ENCODE measurements at places on chromosomes 2 and 18.
A peak's percentile ranks its signal among the peaks of the same experiment; 100 is the strongest.

GRCh38 chr2:207434899-207435465 is 94.8 kb upstream of the CREB1 start:
- DNase-seq, result no peak

DNA sequence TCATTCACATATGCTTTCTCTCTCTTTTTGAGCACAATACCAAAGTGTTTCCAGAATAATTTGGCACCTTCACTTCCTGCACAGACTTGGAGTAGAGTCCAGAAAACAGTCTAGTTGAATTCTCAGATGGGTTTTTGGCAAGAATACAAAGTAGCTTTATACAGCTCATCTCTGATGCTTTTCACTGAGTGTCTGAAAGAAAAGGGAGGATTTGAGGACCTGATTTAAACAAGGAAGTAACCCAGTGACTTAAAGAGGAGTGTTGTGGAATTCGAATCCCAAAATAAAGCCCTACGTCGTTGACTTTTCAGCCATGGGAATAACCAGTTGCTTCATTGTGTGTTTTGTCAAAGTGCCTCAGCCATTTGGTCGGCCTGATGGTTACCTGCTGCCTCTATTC is 31.8 kb downstream of the METAP1D start:
- DNase-seq, result no peak

DNA sequence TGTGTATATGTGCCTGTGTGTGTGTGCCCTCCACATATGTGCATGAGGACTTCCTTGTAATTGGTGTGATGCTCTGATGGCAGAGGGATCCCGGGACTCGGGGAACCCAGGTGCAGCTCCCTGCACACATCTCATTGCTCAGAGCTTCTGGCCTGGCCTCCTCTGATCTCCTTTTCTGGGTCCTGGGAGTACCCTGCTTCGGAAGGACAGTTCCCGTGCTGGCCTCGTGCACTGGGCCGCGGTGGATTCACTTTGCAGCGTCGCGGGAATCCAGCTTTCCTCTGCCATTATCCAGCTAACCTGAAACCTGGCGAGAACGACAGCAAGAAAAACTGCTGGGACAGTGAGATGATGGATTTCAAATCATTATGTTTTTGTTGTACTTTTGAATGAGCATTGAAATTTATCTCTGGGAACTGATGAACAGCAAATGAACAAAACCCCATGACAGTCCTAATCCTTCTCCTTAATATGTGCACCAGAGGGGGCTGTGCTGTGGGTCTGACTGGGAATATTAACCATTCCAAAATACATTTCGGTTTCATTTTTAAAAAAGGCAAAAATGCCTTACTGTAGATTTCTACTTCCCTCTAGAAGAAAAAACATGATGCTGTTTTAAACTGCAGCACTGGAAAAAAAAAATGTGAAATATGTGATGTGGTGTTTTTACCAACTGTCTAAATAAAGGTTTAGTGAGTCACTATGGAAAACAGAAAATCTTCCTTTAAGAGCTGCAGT is 78.2 kb downstream of the PTGR3 start:
- no peak for DNase-seq

DNA sequence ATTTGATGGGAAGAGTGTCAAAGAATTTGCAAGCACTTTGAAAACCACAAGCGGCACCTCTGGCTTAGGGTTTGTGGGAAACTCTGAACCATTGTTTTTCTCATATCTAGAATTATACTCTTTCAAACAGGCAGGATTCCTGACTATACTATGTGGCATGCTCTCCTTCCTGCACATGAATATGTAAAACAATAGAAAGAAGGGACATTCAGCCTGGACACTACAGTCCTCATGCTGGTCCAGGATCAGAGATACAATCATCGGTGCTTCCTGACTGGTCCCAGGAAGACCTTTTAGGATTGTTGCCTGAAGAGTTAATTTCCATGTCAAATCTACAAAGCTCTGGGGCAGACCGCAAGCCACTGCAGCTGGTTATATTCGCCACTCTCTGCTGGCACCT is 55.7 kb upstream of the RASGRP3 start:
- no peak for DNase-seq

DNA sequence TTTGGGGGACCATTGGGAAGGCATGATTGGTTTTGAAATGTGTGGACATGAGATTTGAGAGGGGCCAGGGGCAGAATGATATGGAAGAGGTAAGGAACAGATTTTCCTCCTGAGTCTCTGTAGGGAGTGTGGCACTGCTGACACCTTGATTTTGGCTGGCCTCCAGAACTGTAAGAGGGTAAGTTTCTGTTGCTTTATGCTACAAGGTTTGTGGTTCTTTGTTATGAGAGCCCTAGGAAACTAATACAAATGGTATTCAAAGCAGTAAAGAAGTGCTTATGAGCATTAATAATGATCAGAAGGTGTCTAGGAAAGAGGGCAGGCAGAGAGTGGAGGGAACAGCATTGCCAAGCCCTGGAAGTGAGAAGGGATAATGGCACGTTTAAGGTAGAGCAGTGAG is 574.3 kb upstream of the NXPH2 start:
- DNase-seq, result no peak

DNA sequence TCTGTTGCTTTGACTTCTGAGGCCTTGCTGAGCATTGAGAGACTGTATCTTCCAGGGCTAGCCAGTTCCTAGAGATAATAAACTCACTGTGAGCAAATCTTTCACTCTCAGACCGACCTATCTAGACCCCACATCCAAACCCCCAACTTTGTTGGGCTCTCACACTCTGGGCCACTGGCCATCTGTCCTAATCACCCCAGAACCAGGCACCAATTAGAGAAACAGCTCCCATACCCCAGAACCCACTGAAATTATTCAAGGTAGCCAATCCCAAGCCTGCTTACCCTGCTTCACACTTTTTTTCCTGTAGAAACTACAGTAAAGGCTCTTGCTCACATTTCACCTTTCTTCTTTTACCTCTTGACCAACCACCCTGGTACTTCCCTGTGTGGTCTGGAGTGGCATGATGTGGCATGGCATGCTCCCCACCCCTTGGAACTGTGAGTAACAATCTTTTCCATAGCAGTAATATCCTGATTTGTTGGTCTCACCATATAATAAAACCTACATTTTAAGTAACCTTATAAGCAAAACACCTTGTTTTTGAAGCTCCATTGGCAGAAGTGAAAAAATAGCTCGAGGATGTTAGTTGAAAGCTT is 55.2 kb downstream of the ANKRD12 start:
- DNase-seq, result no peak

DNA sequence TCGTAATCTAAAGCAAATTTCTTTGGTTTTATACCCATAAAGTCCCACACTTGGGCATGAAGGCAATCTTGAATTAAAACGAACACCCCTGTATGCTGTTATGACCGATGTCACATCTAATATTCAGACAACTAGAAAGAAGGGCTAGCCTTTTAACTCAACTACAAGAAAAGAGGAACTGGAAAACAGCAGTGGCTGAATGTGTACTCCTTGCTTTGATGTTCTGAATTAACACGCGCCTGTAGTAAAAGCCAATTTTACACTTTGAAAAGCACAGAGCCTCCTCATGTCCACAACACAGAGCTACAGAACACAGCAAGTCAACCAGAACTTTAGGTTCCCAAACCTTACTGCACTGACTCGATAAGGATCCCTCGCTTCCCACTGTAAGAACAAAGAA is 147.6 kb downstream of the HDAC4 start:
- DNase-seq, result no peak

DNA sequence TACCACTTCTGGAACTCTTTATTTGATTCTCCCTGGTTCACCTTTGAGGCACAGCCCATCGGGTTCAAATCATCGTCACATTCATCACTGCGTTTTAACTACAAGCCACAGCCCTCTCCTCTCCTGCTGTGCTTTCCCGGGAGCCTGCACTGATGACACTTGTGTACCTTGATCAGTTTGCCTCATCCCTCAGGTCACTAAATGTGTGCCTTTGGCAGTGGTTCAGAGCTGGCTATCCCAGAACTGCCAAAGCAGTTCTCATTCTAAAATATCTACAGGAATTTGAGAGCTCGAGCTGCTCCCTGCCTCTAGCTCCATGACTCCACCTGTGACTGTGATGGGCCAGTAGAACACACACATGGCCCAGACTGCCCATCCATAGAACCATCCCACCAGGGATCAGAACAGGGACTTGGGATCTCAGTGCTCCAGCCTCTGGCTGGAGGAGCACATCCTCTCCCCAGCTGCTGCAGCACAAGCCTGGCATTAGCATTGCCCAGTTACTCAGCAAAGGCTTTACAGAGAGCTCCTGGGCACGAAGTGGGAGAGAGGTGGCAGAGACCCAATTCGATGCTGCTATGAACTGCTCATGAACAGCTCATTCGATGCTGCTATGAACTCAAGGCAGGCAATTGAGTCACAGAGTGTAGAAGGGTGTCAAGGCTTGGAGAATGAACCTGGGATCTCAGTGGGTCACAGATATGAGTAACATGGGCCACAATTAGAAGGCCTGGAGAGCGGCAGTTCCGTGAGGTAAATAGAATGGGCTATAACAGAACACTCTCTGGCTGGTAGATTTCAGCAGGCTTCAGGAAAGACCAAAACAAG is 41.9 kb downstream of the EVA1A start:
- DNase-seq, result no peak

DNA sequence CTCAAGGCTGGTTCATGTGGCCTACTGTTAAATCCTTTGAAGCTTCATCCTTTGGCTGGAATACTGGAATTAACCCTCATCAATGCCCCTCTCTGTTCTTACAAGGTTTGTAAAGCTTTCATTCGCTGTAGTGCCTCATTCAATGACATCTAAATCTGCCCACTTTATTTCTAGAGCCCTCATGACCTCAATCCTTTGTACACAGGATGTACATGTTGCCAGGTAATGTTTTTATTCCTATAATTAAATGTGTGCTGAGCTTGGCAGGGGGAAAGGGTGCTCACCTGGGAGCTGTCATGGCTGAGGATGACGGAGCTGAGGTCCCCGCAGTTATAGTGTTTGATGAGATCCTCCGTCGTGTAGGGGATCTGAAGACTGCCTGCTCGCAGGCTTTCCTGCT is 39.3 kb downstream of the TRABD2A start:
- DNase-seq, result peak; percentile 79

GRCh38 chr18:39491408-39491807 is 1925.8 kb upstream of the CELF4 start:
- no peak for DNase-seq

DNA sequence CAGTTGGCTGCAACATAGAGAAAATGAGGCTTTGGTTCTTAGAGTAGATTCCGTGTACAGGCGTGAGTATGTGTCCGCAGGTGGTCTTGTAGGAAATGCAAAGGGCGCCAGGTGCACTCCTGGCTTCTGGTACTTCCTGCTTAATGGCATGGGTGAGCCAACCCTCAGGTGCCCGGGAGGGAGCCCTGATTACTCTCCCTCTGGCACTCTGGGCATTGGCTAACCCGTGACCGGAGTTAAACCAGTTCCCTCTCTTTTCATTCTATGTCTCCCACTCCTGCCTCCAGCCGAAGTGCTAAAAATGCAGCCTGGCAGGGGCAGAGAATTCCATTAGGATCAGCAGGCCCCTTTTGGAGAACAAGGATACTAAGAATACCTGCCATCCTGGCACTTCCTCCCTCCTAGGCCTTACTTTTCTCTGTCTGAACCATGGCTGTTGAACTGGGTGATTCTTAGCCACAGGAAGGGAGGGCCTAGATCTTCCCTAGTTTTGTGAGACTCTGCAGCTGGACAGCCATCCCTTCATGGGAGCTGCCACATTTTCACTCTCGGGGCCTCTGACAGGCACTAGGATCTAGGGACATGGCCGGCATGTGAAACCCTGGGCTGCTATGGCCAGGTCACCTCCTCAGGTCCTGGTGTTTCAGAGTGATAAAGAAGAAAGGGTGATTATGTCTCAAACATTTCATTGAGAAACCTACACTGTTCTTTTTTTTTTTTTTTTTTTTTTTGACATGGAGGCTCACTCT is 6.5 kb downstream of the MERTK start:
- no peak for DNase-seq

DNA sequence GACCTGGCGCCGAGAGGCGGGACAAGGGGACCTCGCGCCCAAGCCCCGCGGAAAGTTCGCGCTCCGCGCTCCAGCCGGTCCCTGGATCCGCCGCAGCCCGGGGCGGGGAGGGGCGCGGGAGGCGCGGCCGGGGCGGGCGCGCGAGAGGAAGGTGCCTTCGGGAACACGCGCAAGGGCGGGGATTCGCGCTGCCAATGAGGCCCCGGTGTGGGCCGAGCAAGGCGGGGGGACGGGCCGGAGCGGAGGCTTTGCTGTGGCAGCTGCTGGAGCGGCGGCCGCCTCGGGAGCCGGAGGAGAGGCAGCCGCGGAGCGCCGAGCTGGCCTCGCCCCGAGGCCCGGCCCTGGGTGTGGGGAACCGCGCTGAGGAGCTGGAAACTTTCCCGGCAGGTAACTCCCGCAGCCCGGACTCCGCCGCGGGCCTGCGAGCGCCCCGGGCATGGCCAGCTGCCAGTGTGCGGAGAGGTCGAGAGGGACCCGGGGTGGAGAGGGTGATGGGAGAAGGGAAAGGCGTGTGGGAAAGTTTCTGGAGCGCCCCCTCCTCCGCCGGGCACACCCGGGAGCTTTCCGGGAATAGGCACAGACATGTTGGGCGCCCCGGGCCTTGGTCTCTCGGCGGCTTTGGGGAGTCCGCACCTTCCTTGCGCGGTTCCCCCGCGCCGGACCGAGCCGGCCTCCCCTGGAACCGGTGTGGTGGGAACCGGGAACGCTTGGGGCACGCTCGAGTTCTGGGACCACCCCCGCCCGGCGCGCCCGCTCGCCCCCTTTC is at the start of gene TANC1:
TSS of gene TANC1 (plus strand) at position 245 of the 766 bp plus-strand sequence. CDS start 97,271 bp downstream, outside the sequence.
- DNase-seq, result peak; percentile 9

- DNase-seq, result no peak
Observed at GRCh38 chr2:202278944-202279343, 13.4 kb downstream of the NOP58 start.

GRCh38 chr2:22253171-22253570 is 1129.4 kb downstream of the TDRD15 start:
- no peak for DNase-seq

DNA sequence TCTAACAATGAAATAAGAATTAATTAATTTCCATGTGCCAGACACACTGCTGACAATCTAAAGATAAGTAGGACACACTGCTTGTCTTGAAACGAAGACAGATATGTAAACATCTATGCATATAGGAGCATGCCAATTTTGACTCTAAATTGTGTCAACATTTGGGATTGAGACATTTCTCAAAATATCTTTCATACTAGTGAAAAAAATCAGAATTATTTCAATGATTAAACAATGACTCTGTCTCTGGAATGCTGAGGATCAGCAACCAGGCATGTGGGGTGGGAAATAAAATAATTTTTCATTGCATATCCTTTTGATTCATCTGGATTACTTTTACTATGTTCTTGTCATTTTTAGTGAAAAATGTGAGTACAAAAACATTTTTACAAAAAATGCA is 262.6 kb upstream of the SYT4 start:
- no peak for DNase-seq

DNA sequence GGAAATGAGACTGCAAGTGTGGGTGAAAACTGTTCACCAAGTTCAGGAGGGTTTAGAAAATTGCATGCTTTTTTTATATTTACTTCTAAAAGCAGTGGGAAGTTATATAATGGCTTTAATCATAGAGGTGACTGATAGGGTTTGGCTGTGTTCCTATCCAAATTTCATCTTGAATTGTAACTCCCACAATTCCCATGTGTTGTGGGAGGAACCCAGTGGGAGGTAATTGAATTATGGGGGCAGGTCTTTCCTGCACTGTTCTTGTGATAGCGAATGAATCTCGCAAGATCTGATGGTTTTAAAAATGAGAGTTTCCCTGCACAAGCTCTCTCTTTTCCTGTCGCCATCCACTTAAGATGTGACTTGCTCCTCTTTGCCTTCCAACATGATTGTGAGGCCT is 35.7 kb upstream of the NTSR2 start:
- DNase-seq, result no peak
